ENCODE measurements at places on chromosomes 5 and 9. TPM values are rescaled to one million over a fixed set of nuclear protein-coding genes. Genes with fewer than 3 reads are reported as not detected.

Gene NFIB
- total RNA-seq, result 56.0 TPM

Gene CSF2
- not detected for total RNA-seq

Gene ALDH1A1
- 353 TPM for total RNA-seq

DNA sequence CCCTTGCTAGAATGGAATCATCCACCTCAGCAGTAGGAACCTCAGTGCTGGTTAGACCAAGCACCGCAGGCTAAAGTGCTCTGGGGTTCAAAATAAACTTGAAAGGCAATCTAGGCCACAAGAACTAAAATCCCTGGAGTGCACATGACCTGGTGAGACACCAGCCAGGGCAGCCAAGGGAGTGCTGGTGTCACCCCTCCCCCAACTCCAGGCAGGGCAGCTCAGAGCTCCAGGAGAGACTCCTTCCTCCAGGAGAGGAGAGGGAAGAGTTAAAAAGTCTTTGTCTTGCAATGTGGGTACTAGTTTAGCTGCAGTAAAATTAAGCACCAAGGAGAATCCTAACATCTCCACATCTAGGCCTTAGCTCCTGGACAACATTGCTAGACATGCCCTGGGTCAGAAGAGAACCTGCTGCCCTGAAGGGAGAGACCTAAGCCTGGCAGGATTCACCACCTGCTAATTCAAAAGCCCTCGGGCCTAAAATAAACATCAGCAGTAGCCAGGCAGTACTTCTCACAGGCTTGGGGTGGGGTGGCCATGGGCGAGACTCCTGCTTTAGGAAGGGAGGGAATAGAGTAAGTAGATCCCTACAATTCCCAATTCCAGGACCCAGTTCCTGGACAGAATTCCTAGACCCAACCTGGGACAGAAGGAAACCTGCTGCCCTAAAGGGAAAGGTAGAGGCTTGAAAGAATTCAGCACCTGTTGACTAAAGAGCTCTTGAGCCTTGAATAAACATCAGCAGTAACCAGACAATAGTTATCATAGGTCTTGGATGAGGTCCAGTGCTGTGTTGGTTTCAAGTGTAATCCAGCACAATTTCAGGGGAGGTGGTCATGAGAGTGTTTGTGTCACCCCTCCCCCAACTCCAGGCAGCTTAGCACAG lies 25.8 kb downstream of the UGT3A2 start:
- no peak for DNase-seq

- DNase-seq, result no peak
Measured at GRCh38 chr5:77599679-77600078, 38.8 kb downstream of the OTP start.

Gene BSPRY
- total RNA-seq, result 0.66 TPM

DNA sequence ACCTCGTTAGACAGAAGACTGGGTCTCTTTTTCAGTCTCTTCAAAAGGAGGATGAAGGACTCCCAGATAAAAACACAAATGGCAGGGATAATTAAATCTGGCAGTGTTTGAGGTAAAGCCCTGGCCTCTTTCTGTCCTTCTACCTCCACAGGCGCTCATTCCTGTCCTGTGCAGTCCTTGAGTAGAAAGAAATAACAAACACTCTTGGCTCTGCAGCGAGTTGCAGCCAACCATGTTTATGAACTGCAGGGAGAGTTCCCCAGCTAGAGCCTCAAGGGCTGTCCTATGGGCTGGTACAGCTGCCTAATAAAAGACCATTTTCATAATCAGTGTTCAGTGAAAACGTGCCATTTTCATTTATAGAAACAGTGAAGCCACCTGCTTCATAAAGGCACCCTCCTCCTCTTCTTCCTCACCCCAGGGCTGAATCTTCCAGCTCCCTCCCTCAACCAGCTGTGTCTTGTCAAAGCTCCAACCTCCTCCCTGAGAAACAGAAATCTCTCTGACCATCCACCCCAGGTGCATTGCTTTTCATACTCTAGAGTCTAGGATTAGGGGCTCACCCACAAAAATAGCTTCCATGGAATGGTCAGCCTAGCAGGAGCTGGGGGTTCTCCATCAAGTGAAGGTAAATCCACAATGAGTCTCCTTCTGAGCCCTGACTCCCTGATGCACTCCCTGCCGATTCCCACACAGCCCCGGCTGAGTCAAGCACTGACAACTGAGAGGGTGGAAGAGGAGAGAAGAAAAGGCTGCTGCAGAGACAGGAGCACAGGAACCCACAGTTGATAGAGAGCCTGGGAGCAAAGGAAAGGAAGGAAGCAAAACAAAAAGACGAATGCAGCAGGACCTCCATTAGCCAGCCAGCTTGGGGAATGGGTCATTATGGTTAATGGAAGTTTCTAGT lies 150.7 kb downstream of the CMYA5 start:
- DNase-seq, result no peak

DNA sequence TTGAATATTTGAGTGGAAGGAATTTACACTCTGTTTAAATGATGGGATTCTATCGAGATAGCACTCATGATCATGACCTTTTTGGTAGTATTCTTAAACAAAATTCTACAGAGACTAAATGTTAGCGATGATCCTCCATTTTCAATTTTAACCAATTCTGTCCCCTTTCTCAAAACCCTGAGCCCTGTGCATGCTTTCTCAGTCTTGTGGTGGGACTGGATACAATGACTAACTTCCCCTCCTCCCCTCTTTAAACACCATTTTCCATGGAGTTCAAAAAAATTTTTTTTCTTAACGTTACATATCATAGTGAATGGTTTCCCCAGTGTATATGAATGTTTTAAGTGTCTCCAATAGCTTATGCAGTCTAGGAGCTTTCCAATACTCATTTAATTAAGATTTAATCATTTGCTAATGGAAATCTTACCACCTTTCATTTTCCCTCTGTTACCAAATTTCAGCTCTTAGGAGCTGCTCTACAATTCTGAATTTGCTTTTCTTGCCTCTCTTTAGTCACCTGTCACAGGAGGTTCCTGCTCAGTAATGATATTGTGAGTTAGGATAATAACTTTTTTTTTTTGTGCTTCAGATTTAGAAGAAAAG lies 101.2 kb downstream of the MAP1B start:
- no peak for DNase-seq

Gene FAM78A
- total RNA-seq, result 3.0 TPM

Gene DAB2
- 58.2 TPM for total RNA-seq

DNA sequence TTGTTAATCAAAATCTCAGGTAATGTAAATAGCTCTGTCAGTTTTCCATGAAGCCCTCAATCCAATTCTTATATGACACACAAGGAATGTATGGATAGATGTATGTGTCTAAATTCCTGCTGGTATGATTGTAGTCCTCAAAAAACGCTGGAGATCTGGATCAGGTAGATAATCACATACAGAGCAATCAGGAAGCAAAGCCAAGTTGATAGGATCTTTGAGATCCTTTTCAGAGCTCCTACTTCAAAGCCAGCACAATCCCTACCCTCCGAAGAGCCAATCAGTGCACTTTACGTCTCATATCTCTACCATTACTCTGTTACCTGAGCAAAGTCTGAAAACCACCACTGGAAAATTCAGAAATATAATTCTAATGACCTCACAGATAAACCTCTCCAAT lies 27.4 kb downstream of the TYRP1 start:
- no peak for DNase-seq

GRCh38 chr5:6656680-6657079 lies 23.4 kb downstream of the SRD5A1 start:
- no peak for DNase-seq

DNA sequence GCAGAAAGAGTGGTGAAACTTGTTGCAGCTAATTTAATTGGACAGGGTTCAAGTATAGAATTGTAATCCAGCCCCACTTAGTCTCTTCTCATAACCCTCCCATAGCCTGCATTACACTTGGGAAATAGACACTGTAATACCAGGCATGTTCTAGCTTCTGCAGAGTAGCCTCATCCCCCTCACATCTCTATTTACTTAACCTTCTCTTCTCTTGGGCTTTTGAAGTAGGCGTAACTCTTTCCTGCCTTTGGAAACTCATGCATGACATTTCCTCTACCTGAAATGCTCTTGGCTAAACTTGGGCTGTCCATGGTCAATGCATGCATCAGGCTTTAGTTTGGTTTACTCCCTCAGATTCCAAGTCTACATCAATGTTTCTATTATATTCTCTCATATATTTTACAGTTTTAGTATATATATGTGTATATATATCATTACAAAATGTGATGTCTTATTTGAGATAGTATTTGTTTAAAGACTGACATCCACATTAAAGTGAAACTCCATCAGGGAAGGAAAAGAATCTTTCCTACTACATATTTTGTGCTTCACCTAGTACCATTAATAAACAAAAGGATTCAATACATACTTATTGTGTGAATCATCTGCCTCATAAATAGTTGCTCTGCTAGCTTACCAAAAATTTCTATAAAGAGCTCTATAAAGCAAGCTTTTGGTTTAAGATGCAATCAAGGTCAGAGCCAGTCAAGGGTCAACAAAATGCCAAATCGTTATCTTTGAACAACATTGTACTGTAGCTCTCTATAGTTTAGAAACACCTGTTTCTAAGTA lies 1158.0 kb downstream of the MAT2B start:
- no peak for DNase-seq

DNA sequence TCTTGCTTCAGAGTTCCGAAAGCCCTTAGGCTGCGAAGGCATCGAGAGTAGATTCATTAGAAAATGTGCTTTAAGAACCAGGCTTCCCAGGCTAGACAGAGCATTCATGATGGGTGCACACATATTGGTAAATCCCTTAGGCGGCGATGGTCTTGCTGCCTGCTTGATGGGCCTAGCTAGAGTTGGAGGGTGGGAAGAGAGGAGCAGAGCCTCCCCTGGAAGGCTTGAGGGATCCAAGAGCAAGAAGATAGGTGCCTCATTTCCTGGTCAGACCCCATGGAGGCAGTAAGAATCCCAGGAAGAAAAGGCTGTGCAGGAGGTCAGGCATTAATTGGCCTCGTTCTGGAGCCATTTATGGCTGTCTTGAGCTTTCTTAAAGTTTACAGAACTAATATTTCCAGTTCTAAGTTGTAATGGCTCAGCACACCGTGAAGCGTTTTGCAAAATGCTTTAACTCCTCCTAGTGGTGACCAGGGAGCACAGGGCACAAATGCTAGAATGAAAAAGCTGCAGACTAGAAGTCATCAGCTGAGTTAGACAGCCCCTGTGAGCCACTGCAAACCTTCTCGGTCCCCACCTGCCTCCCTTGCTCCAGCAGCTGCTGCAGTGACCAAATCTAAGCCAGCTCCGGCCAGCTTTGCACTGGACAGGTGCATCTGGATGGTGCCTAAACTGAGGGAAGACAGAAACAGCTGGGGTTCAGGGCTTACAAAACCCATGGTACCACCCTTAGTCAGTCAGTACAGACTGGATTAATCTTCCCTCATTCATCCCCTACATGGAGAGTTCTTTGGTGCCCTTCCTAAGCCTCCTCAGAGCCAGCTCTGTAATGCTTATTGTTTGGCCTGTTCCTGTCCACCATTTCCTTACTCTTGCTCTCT lies 14.7 kb downstream of the SLC45A2 start:
- DNase-seq, result no peak

Gene CARTPT
- 20.0 TPM for total RNA-seq

GRCh38 chr5:2995035-2995434 lies 243.6 kb upstream of the IRX2 start:
- no peak for DNase-seq

- no peak for DNase-seq
Measured at GRCh38 chr5:150305095-150305494, 2.4 kb upstream of the ARSI start.

Gene KIAA0825
- total RNA-seq, result 4.6 TPM

Gene GFM2
- total RNA-seq, result 16.0 TPM

- DNase-seq, result no peak
Measured at GRCh38 chr5:56447232-56447631, 214.1 kb upstream of the ANKRD55 start.

DNA sequence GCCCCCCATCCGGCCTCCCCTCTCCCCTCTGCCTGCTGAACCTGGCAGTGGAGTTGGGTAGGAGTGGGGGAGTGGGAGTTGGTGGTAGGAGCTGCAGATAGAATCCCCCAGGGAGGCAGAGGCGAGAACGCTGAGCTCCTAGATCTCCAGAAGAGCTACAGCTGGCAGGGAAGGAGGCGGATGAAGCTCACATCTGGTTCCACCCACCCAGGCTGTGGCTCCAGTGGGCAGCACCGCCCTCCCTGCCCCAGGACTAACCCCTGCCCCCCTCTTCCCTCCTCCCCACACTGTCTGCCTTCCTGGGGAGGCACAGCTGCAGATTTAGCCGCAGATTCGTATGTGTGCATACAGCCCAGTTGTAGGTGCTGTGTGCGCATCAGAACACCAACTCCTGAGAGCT lies 34.2 kb downstream of the C9orf50 start:
- no peak for DNase-seq

DNA sequence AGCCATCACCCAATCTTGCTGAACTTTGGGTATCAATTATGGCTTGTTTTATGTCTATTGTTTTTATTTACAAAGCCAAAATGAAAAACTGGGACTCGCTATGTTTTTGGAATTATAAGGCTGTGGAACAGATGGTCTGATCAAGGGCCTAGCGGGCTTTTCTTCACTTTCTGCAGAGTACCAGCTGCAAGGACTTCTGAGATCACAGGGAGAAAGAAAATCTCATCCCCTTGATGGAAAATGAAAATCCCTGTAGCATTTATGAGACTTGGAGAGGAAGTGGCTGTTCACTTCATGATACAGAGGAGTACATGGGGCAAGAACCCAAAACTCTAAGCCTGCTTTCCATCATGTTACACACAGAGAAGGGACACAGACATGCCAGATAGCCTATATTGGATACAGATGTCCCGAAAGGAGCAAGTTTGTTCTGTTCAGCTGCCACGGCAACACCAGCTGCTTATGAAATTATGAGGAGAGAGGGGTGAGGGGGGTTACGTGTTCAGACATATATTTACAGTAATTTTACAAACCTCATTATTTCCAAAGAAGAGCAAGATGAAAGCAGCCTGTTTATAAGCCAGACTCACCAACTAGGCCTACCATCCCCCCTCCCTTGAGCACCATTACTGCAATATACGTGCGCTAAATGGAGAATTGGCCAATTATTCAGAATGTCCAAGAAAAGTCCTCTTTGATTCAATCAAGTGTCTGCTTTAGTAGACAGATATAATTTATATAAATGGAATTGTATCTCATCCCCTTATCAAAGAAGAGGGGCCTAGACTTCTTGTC lies 220.0 kb downstream of the MARCHF11 start:
- no peak for DNase-seq

GRCh38 chr5:114390431-114390830 lies 28.6 kb downstream of the KCNN2 start:
- DNase-seq, result no peak

DNA sequence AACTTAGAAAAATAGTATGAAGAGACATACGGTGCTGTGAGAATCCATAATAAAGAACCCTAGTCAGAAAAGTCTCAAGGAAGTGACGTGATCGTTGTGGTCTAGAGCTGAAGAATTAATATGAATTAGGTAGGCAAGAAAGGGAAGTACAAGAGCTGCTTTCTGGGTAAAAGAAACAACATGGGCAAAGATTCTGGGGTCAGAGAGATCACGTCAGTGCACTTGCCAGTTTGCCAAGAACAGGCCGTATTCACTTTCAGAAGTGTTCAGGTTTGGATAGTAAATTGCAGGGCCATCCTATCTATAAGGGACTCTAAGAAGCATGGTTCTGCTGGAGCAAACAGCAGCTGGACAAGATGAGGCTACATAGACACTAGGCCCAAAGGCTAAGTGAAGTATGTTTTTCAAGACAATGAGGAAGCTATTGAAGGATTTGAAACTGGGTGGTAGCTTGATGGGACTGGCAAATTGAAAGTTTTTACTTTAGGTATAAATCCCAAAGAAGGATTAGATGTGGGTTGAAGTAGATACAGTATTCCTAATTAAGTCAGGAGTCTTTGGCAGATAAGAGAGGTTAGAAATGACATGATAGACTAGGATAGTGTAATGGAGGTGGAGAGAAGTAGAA lies 4.8 kb upstream of the CHD1 start:
- no peak for DNase-seq
